Activated T-cell treated with anti-CD3 and anti-CD28 coated beads, Interleukin-2, amount 50 U/mL, for 72 hours (primary cell): ENCODE measurements at places on chromosomes 2 and 18. TPM values are rescaled to one million over a fixed set of nuclear protein-coding genes. Genes with fewer than 3 reads are reported as not detected.
A peak's percentile ranks its signal among the peaks of the same experiment; 100 is the strongest.

The MAP3K19 gene
- total RNA-seq: not detected

The TSHZ1 gene
- 19.2 TPM for total RNA-seq

The SPDYA gene
- 1.1 TPM for total RNA-seq

The SLC5A7 gene
- not detected for total RNA-seq

The MYO5B gene
- total RNA-seq: 0.12 TPM

The DSG3 gene
- total RNA-seq: not detected

The VWC2L gene
- total RNA-seq: not detected

The RAB6C gene
- total RNA-seq: 0.14 TPM

The EFEMP1 gene
- not detected for total RNA-seq

The SERPINB7 gene
- total RNA-seq: not detected

The PTH2R gene
- total RNA-seq: 0.12 TPM

The SMYD1 gene
- not detected for total RNA-seq

DNA sequence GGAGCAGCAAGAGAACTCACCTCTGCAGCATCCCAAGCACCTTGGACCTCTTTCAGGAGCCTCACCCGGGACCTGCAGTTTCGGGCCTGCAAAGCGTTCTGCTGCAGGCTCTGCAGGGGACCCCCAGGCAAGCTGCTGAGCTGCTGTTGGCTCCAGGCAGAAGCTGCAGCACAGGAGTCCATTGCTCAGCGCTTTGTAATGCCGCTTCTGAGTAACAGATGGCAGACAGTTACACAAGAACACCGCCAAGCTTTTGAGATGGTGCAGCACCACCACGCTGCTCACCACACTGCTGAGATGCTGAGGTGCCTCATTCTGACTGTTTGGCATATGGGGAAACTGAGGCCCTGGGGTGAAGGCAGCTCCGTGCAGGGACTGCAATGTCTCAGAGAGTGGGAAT is 1.9 kb upstream of the GALNT14 start:
- DNase-seq: no peak

- DNase-seq: no peak
These were observed 77.6 kb upstream of the POMC start for GRCh38 chr2:25246001-25246400.

- DNase-seq: no peak
These were observed at the start of gene CAPN14 for GRCh38 chr2:31217465-31218200. Gene CAPN14, minus strand, starts transcription at chr2:31217515. Its CDS starts 12,068 bp downstream, at chr2:31205447.

GRCh38 chr2:126966601-126967000 is 67.9 kb downstream of the TEX51 start:
- no peak for DNase-seq

- no peak for DNase-seq
These were observed 124.6 kb upstream of the CREB1 start for GRCh38 chr2:207405150-207405549.

DNA sequence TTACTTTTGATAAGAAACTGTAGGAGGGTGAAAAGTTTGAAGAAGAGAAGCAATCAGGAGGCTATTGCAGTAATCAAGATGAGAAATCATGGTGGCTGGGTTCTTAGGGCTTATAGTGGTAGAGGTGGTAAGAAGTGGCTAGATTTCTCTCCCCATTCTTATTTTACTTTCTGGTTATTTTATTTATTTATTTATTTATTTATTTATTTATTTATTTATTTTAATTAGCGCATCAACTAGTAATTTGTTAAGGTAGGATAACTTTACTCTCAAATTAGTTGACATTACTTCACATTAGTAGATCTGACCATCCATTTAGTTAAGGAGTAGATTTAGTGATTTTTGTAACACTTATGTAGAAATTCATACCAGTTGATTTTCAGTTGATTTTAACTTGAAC is 77.4 kb downstream of the PIK3C3 start:
- DNase-seq: no peak

DNA sequence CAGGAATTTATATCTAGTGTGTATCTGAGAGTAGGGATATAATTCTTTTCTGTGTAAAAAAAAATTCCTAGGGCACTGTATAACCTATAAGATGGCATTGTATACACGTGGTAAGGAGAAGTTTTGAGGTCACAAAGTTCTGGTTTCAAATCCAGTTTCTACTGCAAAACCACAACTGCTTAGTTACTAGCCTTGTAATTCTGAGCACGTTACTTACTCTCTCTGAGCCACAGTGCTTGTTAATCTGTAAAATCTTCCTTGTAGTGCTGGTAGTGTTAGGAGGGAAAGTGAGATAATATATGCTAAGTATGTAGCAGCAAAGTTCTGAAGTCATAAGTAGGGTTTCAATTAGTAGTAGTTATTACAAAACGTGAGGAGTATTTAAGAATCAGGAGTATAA is 175.4 kb downstream of the SATB2 start:
- DNase-seq: no peak

DNA sequence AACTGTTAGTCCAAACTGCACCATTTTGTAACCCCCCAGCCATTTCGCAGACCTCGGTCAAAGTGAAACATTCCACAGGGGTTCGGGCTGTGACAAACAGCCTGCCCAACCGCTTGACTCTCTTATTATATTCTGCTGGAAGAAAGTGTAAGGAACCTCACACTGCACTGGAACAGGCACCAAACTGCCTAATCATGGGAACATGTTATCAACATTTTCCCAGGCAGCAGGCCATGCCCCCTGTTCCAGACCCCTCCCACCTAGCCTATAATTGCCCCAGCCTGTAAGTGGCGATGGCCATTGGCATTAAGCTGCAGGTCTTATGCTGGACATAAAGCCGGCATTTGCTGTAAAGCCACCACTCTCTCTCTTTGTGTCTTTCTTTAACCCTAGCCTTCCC is 16.9 kb downstream of the LYG2 start:
- no peak for DNase-seq

GRCh38 chr2:205865905-205866441 is 183.7 kb downstream of the NRP2 start:
- no peak for DNase-seq

DNA sequence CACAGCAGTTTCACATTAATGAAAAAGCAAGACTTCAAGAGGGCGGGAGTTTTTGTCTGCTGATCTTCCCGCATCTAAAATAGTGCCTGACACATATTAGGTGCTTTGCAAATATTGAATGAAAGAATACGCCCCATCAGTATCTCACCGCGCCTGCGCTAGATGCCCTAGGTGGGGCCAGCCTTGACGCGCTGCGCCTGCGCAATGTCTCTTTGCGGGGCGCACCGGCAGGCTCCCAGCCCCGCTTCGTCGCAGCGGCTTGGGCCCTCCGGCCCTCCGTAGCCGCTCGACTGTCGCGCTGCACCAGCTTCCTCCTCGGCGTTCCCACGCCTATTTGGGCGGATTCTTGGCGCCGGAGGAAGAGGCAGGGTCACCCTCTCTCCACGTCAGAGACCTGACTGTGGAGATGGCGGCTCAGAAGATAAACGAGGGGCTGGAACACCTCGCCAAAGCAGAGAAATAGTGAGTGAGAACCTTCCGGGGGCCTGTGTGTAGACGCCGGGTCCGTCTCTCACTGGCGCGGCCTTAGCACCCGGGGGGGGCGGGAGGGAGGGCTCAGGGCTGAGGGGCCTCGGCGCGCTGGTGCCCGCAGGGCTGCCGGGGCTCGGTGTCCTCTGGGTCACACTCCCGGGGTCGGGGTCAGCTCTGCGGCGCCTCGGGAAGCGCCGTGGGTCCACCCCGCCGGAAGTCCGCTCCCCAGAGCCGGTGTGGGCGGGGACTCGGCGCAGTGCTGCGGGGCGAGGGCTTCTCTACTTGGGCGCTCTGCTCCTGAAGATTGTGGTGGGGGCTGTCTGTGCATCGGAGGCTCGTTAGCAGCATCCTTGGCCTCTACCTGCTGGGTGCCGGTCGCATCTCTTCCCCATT is at the start of gene NAPG:
NAPG (plus strand) TSS at position 331 of the 864 bp plus-strand sequence; CDS start at position 407, 76 bp downstream.
- DNase-seq: peak; percentile 92

- no peak for DNase-seq
These were observed 1615.8 kb upstream of the TMEFF2 start for GRCh38 chr2:193810533-193810932.

DNA sequence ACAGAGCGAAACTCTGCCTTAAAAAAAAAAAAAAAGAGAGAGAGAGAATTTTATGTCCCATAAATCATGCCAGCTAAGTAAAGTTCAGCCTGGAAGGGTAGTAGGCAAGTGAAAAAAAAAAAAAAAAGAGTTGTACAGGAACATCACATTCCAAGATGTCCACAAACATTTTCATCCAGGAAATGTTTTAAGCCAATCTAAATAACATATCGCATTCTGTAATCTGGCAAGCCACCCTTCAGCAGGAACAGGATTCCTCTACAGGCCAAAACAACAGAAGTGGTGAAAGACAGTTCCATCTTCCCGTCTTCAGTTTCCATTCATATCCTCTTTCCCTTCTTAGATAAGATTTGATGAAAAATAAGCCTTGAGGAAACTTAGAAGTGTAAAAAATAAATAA is 1108.1 kb upstream of the DDX18 start:
- DNase-seq: no peak

- DNase-seq: peak; percentile 59
These were observed 580 bp downstream of the NEDD4L start for GRCh38 chr18:58044370-58045241.

DNA sequence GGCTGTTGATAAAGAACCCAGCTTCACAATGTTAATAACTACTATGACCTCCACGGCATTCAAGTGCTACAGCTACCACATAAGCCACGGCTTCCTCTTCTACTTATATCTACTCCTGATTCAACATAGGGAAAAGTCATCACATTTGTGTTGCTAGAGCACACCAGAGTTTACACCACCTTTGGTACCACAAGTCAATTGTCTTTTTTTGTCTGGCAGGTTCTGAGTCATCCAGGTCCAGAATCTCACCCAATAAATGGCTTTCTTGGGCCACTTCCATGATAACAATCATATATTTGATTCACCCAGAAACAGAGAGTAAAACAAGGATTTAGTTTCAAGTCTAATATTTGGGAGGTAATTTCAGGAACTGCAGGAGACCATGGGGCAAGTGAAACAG is 480.2 kb downstream of the TMX3 start:
- no peak for DNase-seq

DNA sequence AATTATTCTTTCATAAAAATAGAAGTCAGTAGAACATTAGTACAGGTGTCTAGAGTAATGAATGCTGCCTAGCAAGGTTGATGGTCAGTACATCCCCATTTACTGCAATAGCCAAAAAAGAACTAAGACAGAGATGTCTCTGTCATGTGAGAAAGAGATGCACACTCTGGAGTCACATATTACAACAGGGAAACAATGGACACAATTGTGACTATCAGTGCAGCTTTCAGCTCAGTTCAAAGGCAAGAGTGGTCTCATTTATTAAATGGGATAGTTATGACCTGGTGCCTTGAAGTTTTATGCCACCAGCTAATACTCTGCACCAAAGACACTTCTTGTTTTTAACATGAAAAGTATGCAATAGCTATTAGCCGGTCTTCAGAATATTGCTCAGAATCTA is 194.9 kb upstream of the CHAC2 start:
- DNase-seq: no peak

- DNase-seq: no peak
These were observed 485.4 kb downstream of the TNS1 start for GRCh38 chr2:217517402-217517801.

- no peak for DNase-seq
These were observed 17.7 kb upstream of the VIT start for GRCh38 chr2:36678856-36679255.

GRCh38 chr2:85537600-85538506 is 1.1 kb upstream of the MAT2A start:
- peak; percentile 45 for DNase-seq

DNA sequence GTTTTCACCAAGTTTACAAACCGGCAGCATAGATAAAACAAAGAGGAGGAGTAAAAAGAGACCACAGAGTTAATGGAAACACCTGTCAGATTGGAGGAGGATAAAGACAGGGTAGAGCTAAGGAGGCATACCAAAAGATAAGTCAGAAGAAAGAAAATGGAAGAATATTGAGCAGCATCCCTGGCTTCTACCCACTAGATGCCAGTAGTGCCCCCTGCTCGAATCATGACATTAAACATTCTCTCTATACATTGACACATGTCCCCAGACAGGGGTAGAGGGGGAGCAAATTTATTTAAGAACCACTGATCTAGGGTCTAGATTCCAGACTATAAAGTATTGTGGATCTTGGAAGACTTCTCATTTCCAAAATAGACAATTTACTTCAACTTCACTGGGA is 159.8 kb upstream of the ETAA1 start:
- DNase-seq: no peak

GRCh38 chr2:159661286-159661685 is 44.9 kb upstream of the BAZ2B start:
- DNase-seq: no peak

DNA sequence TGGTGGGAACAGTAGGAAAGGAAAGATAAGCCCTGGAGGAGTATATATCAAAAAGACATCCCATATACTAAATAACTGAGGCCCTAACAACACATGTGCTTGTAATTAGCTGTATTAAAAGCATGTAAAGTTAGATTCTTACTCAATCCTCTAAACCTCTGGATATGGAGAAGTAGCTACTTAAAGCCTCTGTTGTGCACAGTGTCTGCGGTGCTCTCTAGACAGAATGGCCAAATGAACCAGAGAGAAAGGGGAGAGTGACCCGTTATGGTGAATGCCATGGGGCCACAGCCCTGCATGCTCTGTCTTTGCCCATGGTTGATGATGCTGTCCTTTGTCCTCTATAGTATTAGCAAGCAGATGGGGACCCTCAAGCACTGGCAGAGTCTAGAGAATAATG is 104.4 kb upstream of the SLC8A1 start:
- no peak for DNase-seq

DNA sequence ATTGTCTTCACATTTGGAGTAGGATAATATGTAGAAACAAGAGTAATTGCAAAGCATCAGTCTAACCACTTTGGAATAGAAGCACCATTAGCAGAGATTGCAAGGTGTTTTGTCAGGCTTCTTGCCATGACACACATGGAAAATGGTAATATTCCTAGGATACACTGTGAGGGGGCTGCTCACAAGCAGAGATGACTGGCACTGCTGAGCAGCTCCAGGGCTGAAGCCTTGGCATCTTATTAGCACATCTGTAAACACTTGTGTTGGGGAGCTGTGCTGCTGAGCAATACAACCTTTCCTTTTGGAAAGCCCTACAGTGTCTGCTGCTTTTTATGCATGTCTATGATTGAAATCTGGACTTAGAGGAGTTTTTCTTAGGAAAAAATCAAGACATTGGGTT is 602.2 kb downstream of the XIRP2 start:
- no peak for DNase-seq

DNA sequence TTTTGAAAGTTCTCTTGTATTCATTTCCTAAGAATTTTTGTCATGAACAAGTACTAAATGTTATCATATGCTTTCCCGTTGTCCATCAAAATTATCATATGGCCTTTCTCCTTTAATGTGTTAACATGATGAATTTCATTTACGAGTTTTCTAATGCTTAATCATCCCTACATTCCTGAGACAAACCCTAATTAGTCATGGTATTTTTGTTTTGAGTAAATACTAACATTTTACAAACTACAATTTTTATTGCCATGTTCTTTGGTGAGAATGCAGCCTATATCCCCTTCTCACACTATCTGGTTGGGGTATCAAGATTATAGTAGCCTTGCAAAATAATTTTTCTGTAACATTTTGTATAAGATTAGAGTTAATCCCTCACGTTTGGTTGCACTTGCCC is 14.5 kb downstream of the SMAD2 start:
- DNase-seq: no peak

DNA sequence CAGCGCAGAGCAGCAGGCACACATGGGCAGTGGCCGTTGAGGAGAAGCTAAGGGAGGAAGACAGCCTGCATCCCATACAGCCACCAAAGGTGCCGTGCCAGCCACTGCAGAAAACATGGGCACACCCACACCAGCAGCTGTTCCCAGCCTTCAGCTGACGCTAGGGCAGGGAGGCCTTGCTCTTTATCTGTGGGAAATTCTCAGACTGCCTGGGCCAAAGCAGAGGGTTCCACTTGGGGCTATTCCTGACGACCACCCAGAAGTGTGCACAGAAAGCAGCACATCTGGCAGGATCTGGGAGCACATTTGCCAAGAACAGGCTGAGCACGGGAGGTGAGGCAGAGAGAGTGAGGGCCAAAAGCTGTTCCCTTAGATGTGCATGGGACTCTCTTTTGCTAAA is 101.3 kb upstream of the SOX11 start:
- no peak for DNase-seq
